ENCODE measurements at places on chromosomes 12 and 14.
A peak's percentile ranks its signal among the peaks of the same experiment; 100 is the strongest.

GRCh38 chr12:122917507-122918121, 21.7 kb upstream of the VPS37B start:
- no peak for DNase-seq

DNA sequence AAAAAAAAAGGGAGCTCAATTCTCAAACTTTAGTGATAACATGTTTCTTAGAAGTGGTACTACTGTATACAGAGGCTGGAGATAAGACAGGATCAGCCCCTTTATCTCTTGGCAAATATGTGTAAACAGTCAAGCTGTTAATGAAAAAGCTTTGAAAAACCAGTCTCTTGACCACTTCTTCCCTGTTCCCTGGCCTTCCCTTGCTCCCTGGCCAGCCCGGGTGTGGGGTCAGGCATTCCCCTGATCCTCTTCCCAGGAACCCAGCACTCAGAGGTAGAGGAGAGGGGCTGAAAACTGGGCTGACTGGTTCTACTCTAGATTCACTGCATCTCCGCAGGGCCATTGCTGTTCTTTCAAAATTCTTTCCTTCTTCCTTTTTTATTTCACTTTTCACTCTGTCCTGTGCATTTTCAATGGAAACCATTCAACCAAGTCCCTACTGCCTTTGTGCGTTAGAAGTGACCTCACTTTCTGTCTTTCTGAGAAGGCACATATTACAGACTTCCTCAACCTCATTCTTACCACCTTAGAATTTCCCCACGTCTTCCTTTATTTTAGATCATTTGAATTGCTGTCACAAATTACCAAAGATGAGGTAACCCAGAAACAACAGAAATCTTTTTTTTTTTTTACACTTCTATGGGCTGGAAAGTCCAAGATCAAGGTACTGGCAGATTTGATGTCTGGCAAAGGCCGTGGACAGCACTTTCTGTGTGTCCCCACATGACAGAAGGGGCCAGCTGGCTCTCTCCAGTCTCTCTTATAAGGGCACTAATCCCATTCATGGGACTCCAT, 5.7 kb downstream of the GNG2 start:
- DNase-seq: no peak

DNA sequence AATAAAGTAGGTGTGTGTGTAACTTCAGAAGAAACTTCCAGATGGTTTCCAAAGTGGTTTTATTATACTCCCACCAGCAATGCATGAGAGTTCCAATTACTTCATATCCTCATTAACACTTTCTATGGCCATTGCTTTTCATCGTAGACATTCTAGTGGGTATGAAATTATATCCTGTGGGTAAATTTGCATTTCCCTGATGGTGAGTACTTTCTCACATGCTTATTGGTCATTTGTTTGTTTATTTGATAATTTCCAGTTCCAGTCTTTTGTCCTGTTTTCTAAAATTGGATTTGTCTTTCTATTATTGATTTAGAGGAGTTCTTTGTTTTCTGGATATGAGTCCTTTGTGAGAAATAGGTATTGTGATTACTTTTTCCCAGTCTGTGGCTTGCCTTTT, 70.9 kb downstream of the PRKCH start:
- DNase-seq: no peak

GRCh38 chr12:77640356-77640755, 190.3 kb upstream of the NAV3 start:
- no peak for DNase-seq

DNA sequence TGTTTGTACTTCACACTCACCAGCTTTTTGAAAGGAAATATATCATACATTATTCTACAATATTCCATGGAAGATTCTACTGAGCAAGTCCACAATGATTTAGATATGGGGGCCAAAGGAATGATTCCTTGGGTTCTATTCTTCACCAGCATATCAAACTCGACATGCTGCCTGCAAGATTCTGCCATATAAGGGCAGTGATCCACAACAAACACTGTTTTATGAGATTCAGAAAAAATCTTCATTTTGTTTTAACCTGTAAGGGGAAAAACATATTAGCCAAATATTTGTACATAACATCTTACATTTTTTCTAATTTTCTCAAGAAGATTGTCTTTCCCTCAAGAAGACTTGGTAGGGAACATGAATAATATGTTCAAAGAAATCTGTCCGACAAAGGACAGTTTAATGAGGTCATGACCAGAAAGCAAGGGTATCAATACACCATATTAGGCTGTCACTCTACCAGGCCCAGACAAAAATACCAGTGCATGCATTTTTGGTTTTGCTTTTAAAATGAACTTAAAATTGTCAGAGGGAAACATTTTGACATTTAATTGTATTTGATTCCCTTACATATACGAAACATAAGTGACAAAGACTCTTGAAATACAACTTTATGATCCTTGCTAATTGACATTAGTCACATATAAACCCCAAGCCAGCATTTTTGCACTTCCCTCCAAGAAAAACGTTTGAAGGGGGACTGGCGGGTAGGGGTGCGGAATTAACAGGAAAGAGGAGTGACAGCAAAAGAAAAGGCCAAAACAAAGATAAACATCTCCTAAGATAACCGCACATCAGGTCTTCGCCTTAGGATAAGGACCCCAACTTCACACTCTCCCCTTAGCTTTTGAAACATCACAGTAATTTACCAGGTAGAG, 980 bp downstream of the INTS13 start:
- DNase-seq: peak; percentile 58

GRCh38 chr12:31950088-31950487, 9.1 kb upstream of the RESF1 start:
- no peak for DNase-seq

- no peak for DNase-seq
Measured at GRCh38 chr14:37078131-37078530, 94.3 kb downstream of the SLC25A21 start.
